NCI-H1694 treated with DMSO at 0.1 percent for 48 hours (cell line): ENCODE measurements at places on chromosomes 16 and 17.

DNA sequence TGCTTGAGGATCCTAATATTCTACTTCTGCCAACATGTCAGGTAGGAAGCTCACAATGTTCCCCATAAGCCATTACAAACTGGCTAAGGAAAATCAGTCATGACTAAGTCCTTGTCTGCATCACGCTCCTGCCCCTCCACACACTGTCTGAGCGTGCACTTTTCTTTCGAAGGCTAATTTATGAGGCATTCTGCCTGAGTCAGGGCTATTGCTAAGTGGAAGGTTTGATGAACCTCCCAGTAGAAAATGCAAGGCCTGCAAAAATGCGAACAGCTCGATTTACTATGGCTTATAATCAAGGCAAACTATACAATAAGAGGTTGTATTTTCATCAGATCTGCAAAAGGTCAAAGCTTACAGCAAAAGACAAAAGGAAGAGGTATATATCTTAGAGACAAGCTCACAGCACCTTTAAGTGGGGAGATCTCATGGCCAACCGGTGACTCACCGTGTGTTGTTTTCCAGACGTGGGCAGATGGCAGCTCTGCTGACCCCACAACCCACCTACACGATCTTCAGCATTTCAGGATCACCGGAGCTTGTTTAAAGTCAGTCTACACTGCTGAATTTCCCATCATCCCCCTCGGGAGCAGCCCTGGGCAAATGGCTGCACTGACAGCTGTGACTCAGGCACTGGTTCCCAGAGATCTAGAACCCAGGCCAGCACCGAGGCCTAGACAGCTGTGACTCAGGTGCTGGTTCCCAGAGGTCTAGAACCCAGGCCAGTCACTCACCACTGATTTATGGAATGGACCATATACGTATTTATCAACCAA, 26.1 kb downstream of the MEAK7 start:
- DNase-seq: no peak

- DNase-seq: no peak
Observed at GRCh38 chr16:81885976-81886586, 107.0 kb downstream of the PLCG2 start.

- peak; percentile 41 for DNase-seq
Observed at GRCh38 chr17:40038882-40039513, 15.2 kb downstream of the MED24 start.

GRCh38 chr16:50326835-50327465, 41.8 kb downstream of the BRD7 start:
- no peak for DNase-seq

- DNase-seq: no peak
Observed at GRCh38 chr16:74650966-74651567, 15.6 kb downstream of the RFWD3 start.

GRCh38 chr17:68019336-68019674, 16.2 kb upstream of the KPNA2 start:
- no peak for DNase-seq

GRCh38 chr16:77433146-77433545, 1.7 kb downstream of the ADAMTS18 start:
- DNase-seq: no peak

- no peak for DNase-seq
Observed at GRCh38 chr17:49798182-49798581, 9.7 kb downstream of the KAT7 start.

DNA sequence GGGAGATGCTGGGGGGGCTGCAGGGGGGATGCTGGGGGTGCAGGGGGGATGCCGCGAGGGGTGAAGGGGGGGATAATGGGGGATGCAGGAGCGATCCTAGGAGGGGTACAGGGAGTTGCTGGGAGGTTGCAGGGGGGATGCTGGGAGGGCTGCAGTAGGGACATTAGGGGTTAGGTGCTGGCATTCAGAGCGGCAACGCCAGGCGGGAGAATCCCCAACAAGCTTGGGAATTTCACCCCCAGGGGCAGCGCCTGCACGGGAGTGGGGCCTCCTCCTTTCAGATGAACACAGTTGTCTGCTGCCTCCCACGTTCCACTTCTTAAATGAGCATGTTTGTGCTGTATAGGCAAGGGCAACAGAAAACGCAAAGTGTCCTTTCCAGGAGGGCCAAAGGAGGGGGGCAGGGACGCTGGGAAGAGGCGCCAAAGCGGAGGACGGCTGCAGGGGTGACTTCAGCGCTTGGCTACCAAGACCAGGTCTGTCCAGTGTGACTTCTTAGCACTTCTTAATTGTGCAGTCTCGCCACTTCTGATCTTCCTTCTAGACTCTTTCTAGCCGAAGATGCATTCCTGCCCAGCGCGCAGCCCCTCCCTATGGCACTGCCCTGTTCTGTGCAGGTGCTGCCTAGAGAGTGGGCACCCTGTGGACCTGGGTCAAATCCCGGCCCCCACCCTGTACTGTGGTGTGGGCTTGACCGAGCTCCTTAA, 2.0 kb upstream of the SLC6A4 start:
- DNase-seq: no peak

GRCh38 chr17:10063730-10064241, 134.6 kb downstream of the GAS7 start:
- no peak for DNase-seq

GRCh38 chr16:86964796-86965241, 352.4 kb downstream of the C16orf95 start:
- no peak for DNase-seq

DNA sequence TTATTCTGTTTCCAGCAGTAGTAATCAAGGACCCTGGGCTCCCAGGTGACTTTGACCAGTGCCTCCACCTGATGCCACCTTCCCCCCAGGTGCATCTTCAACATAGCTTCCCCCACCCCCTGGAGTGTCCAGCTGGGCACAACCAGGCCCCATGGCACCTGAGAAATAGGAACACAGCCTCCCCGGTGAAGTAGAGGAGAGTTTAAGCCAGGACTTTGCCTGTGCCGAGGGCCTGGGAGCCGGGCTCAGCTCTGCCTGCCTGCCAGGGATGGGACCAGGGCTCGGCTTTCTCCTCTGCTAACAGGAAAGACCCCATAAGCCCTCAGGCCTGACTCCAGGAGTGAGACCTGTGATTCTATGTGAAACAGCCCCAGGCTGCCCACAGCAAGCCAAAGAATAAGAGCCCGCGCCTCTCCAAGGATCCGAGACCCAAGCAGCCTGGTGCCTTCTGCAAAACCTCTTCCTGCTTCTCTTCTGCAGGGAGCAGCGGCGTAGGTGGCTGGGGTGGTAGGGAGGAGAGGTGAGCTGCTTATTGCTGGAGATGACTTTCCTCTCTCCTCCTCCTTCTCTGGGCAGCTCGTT, 16.4 kb upstream of the RBFOX3 start:
- DNase-seq: no peak

DNA sequence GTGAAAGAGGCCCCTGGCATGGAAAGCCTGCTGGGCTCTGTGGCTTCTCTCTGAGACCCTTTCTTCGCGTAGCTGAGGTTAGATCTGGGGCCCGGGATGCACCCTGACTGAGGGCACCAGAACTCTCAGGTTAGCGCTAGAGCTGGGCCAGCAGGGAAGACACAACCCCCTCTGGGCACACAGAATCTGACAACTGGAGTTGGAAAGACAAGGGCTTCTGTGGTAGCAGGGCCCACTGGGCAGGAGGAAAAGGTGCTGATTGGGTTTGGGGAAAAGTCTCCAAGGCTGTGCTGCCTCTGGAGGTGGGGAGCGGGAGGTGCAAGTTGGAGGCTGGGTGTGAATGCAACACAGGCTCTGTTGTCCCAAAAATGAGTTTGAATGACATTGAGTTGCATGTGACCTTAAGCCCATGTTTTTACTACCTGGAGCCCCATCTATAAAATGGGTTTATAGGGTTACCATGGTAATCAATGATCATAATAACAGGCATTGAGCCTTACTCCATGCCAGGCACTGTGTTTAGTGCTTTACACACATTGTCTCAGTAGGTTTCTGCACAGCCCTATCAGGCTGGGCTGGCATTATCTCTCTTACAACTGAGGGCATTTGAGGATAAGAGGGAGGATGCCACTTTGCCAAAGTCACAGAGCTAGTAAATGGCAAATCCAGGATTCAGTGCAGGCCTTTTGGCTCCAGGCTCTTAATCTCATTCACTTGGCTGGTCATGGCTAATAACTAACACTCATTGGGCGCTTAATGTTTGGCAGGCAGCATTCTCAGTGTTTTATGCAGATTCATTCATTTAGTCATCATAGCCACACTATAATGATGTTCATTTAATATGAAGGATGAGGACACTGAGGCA, 9.5 kb upstream of the IGFBP4 start:
- DNase-seq: peak; percentile 29

DNA sequence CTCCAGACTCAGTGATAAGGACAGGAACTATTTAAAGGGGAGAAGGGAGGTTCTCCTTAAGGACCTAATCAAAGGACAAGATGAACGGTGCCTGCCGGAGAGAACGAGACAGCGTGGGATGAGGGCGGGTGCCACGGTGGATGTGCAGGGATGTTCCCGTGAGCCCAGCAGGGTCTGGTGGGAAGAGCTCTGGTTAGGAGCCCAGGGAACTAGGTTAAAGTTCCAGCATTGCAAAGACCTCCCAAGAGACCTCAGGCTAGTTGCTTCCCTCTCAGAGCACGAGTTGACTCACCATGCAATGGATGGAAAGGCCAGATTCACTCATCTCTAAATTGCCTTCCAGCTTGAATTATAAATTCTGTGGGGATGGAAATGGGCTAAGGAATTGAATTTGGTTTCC, 14.7 kb downstream of the CCR7 start:
- DNase-seq: no peak

DNA sequence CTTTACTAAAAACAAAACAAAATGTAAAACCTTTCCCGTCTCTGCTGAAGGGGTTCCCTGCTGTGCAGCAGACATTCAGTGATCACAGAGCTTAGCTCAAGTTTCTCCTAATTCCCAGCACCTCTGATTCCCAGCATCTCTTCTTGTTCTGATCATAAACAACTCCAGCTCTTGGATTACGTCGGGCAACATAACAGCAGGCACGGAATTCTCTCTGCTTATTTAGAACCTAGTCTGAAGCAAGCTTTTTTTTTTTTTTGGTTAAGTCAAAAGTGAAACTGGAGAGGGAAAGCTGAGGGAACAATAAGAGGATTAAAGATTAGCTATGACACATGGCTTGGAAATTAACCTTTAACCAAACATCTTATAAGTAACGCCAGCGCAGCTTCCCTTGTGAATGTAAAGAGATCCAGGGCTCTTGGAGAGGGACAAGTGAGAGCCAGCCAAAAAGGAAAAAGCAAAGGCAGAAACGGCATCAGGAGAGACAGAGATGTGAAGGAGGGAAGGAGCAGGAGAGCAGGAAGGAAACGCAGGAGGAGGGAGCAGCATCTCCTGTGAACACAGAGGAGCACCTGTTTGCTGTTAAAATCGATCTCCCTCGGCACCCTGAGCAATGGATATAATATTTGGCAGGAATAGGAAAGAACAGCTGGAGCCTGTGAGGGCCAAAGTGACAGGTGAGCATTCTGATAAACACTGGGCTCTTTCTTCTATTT, at the start of gene BCO1:
TSS of gene BCO1 (plus strand) at position 394 of the 716 bp plus-strand sequence. CDS start at position 614, 220 bp downstream.
- DNase-seq: no peak

DNA sequence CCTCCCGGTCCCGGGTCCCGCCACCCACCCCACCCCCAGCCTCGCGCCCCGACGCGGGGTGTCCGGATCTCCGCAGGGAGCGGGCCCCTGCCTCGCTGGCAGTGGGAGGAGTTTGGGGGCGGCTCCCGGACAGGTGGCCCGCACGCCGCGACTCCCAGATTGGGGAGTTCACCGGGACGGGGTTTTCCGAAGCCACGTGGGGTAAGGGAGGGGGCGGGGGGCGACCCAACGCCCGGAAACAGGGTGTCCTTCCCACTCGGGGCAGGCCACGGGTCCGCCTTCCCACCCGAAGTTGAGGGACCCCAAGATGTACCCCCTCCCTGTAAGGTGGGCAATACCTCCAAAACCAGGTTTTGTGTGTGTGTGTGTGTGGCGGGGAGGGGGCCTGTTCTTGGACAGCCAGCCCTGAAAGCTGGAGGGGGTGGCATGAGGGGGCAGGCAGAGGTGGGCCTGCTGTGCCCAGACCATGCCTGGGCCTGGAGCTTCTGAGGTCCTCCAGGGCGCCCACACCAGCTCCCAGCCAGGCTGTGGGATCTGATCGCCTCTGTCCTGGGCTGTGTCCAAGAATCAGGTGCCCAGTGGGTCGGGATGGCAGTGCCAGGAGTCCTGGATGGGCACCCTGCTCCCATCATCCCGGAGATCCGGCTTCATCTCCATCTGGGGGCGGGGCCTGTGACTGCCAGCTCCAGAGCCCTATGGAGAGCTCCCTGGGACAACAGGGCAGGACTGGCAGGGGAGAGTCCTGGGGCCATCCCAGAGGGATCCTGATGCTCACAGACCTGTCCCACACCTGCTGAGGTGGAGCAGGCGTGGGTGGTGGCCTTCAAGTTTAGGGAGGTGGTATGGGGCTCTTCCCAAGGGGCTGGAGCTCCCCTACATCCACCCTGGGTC, 767 bp downstream of the SYNGR2 start:
- DNase-seq: peak; percentile 30

DNA sequence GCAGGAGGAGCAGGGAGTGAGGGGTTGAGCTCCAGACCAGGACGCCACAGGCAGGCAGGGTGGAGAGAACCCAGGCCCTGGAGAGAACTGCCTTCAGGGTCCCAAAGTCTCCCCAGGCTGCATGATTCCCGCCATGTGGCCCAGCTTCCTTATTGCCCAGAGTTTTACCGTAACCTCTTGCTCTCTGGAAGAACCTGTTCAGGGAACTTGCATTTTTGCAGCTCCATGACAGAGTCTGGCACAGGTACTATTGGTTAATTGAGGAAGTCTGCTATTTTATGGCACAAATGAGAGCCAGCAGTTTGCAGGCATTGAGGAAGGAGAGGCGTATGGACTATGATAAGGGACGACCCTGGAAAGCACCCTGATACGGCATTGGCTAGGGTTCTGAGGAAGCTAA, 11.6 kb upstream of the NOS2 start:
- no peak for DNase-seq

- no peak for DNase-seq
Observed at GRCh38 chr16:19555938-19556771, 652 bp downstream of the VPS35L start.

DNA sequence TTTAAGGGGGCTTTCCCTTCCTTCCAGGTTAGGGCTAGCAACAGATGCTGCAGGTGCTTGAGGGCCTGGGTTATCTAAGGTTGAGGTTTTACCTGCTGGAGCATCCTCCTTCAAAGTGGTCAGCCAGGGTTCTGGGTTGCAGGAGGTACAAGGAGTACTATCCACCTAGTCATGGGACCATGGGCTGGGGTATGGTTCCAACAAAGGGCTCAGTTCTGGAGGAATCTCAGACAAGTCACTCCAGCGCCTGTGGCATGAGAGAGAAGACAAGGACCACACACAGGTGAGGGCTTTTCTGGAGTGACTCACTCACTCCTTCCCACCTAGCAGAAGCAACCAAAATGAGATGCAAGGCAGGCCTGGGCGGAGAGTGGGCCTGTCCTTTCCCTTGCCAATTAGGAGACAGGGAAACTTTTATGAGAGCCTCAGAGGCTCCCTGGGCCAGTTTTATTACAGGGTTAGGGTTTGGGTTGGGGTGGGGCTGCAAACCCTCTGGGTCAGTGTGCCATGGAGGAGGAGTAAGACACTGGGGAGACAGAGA, 2.2 kb downstream of the MYO19 start:
- no peak for DNase-seq

- DNase-seq: no peak
Observed at GRCh38 chr16:66188917-66189725, 177.4 kb upstream of the CDH5 start.
